ENCODE measurements at places on chromosomes 12 and 14.

GRCh38 chr12:7068240-7068993 is 7.9 kb downstream of the C1S start:
- no peak for DNase-seq

- DNase-seq, result no peak
These were observed 29.8 kb upstream of the STRAP start for GRCh38 chr12:15852383-15852782.

DNA sequence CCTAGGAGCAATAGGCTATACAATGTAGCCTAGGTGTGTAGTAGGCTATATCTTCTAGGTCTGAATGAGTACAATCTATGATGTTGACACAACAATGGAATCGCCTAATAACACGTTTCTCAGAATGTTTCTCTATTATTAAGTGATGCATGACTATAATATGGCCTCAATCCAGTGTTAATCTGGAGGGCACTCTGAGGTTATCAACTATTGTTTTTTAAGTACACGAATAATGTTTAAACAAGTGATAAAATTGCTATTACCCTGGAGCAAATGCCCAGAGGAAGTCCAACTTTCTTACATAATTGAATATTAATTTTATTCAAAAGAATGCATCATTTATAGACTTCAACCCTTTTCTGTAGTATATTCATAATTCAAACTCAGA is 16.4 kb upstream of the CNIH1 start:
- DNase-seq, result no peak

DNA sequence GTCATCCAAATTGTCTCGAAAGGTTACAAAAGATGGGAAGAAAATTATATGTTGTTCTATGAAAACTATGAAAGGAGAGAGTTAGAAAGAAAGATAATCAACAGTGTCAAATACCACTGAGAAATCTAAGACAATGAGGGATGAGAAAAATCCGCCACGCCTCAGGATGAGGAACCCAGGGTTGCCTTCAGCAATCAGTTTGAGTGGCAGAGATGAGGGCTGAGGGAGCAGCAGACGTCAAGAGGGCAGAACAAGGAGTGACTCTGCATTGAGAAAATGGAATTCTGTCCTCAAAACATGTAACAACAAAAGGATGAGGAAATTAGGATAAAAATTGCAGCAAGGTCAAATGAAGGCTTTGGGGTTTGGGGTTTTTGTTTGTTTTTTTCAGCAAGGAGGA is 18.3 kb upstream of the OXA1L start:
- DNase-seq, result no peak

- DNase-seq, result no peak
These were observed 510.1 kb downstream of the TMTC2 start for GRCh38 chr12:83196694-83197350.

GRCh38 chr12:32353540-32353939 is 45.8 kb upstream of the FGD4 start:
- DNase-seq, result no peak

GRCh38 chr12:9866860-9867269 is 2.3 kb downstream of the CLEC2B start:
- DNase-seq, result no peak

GRCh38 chr12:185576-185955 is 28.4 kb downstream of the SLC6A12 start:
- DNase-seq, result no peak

DNA sequence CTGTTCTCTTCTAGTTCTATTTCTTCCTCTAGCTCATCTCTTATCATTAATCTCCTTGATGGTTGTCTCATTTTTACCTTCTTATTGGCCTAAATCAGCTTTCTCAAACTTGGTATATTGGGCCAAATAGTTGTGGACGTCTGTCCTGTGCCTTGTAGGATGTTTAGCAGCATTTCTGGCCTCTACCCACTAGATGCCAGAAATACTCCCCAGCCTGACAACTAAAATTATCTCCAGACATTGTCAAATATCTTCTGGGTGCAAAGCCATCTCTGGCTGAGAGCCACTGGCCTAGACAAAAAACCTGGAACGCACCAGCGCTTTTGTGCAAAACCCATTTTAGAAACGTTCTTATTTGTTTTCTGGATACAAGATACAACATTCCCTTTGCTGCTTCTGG is 38.8 kb upstream of the LRRC10 start:
- DNase-seq, result no peak

DNA sequence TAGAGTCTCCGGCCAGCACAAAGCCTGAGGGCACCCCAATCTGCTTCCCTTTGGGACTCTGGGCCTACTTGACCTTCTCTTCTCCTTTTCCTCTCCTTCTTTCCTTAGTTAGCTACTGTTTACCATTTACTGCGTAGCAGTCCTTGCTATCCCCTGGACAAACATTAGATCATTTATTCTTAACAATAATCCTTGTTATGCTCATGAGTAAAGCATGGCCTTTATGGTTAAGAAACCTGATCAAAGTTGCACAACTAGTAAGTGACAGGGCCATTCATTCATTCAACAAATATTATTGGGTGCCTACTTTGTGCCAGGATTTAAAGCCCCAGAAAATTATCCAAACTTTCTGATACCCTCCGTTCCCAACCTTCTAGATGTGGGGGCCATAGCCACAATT is 3.2 kb upstream of the HDAC7 start:
- no peak for DNase-seq

DNA sequence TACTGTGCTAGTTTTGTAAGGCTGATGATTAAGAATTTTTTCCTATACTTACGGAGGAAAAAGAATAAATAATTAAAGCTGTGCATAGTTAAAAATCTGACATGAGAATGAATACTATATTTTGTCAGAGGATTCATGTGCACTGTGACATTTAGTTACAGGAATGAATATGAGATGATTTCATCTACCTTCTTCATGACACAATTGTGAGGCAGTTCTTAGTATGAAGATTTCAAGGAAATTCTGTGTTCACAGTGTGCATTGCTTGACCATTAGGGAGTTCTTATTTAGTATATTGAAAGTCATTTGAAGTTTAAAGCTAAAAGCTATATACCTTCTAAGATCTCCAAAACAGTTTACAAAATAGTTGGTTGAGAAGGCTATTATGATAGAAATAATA is 70.1 kb downstream of the ATF7IP start:
- no peak for DNase-seq

DNA sequence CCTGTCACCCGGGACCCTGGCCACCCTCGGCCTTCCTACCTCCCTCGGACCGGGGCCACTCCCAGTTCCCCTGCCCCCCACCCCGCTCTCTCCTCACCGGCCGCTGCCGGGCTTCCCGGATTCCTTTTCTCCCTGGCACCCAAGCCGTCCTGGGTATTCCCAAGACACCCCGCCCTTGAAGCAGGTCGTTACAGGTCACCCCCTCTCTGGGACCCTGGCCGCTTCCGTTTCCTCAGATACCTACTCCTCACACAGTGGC is 493 bp downstream of the NUMB start:
- no peak for DNase-seq

DNA sequence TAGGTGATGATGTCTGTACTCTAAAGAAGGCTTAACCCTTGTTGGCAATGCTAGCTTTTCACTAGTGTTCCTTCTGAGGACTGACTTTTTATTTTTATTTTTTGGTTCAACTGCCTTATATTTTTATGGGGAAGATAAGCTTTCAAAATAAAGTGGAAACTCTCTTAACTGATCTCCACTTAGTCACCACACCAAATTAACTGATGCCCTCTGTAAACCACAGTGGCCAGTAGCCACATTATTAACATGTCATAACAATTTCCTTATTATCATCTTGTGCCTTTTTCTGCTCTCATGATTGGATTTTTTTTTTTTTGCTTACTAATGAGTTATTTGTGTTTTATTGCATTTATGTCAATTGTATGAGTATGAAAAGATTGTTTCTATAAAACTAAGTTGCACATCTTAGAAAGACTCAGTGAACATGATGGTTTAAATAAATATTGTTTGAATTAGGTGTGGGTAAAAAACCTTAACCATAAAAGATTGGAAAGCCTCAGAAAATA is 56.9 kb downstream of the SCFD1 start:
- no peak for DNase-seq

- DNase-seq, result no peak
These were observed 211.8 kb downstream of the NEDD1 start for GRCh38 chr12:97118796-97119375.

DNA sequence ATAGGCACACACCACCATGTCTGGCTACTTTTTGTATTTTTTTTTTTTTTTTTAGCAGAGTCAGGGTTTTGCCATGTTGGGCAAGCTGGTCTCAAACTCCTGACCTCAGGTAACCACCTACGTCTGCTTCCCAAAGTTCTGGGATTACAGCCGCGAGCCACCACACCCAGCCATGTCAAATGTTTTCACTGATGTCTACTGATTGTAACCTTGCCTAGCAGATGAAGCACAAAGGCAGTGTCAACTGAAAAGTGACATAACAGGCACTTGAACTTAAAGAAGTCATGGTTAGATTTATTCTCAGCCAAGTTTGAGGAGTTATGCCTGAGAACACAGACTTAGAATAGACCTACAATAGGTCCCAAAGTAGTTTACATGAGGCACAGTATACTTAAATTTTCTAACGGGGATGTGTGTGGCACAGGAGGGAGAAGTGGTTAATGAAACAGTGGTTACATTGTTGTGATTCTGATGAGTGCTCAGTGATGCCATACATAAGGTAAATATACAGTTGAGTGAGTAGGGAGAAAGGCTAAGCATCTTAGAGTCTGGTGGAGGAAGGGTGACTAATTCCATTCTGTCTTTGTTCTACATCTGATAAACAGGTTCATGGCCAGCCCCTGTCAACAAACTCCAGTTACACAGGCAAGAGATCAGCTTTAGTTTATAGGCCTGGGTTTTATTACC is 12.6 kb upstream of the RNASE4 start:
- DNase-seq, result no peak

GRCh38 chr12:130761537-130762318 is 45.6 kb upstream of the RIMBP2 start:
- DNase-seq, result no peak

DNA sequence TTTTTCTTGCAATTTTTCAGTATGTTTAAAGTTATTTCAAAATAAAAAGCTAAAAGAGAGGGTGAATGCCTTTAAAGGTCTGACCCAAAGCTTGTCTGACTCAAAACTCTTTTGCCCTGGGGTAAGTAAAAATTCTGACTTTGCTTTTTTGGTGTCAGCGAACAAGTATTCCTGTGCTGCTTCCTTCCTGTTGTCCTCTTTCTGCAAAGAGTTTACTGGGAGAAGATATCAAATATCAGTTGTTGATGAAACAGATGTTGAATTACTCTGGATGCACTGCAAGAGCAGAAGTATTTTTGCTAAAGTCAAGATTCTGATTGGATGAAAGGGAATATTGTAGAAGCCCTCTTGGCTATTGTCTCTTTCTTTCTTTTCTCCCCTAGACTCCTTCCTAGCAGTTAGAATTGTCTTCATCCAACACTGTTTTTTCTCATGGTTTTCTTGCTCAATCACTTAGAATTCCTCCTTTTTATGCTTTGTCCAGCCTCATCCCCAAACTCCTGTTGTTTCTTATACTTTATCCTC is 62.0 kb downstream of the DACT1 start:
- DNase-seq, result no peak

Data from substantia nigra (tissue), 51 donors.